ENCODE measurements at places on chromosomes 6 and 20.

DNA sequence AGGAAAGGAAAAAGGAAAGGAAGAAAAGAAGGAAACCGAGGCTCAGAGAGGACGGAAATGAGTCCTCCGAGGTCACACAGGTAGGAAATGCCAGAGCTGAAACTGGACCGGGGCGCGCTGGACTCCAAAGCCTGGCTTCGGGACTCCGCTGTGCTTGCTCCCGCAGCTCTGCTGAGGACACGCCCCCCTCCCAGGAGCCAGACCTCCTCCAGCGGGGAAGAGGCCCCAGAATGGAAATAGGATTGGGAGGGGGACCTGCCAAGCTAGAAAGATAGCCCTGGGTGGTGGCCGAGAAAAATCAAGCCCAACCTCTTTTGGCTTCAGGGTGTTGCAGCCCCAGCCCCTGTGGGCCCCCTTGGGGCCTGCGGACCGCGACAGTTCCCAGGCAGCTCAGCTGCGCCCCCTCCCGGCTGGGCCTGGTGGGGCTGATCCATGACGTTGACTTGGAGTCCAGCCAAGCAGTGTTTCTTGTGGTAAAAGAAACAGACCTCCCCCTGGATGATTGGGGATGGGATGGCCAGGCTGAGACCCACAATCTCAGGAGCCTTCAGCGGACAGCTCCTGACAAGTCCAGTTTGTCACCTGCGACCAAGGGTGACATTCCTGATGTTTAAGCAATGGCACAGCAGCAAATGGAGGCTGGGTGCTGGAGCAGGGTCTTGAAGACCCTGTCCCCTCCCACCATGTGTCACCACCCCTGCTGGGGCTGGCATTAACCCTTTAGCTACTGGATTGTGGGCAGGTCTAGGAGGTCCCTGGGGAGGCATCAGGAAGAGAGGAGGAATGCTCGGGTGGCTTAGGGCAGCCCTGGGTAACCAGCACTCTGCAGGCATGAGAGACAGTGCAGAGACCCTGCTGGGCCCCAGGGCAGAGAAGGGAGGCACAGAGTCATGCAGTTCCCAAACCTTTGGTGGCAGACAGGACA is 55.4 kb downstream of the RIPOR3 start:
- DNase-seq: peak; percentile 70

GRCh38 chr6:16503970-16504415 is 257.3 kb downstream of the ATXN1 start:
- DNase-seq: no peak

DNA sequence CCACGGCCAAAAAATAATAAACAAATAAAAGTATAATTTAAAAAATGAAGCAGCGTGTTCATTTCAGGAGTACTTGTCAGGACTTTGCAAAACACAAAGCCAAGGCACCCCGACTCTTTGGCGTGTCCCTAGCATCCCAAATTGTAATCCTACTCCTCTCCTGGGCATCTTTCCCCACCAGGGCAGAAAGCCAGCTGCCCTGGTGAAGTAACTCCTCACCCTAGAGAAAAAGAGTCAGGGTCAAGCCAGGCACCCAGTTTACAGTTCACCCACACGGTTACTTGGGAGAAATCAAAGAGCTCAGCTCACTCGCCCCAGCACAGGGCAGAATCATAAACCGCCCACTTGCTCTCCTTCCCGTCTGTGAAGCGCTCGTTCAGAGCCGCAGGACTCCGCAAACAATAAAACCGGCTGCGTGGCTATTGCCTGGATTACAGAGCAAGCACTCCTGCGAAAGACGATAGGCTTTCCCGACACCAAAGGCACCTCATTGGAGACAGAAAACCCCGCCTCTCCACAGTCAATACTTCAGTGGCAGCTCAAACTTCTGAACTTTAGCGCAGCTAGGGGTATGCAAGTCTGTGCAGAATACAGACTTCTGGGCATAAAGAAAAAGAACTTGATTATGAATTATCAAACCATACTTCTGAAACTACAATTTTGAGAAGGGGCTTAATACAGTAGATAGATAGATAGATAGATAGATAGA is 73.0 kb upstream of the NHSL1 start:
- peak; percentile 48 for DNase-seq

DNA sequence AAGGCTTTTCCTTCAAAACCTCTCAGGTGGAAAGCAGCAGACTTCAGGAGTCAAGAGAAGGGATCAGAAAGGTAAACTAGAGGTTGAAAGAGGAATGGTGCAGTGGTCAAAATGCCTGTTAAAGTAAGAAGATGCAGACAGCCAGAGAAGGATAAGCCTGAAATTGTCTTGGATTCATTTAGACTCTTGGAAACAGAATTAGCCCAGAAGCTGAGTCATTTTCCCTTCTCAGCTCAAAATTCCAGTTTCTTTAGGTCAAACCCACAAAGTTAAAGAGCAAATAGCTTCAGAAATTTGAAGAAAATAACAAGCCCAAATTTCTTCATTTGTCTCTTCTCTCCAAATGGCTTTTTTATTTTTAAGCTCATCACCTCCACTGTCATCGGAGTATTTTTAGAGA is 73.9 kb downstream of the DHX35 start:
- no peak for DNase-seq
